Activated naive CD8-positive, alpha-beta T cell treated with anti-CD3 and anti-CD28 coated beads, Interleukin-2, amount 10 ng/mL, durations not matched to agents 7 days and 5 days (primary cell): ENCODE measurements at places on chromosomes 5 and 9.
A peak's percentile ranks its signal among the peaks of the same experiment; 100 is the strongest.

GRCh38 chr5:16431490-16431889, 34.1 kb downstream of the ZNF622 start:
- no peak overlapping the region for H3K27ac ChIP-seq
- no peaks in the 10 kb centered on the region for H3K4me1 ChIP-seq
- H3K27me3 ChIP-seq: peaks cover 12% of the 10 kb centered on the region

GRCh38 chr5:157761690-157762621, 18.4 kb downstream of the LSM11 start:
- H3K4me3 ChIP-seq: no peak overlapping the region
- peaks cover 2% of the 10 kb centered on the region for H3K4me1 ChIP-seq
- H3K27ac ChIP-seq: no peak overlapping the region
- no peak for DNase-seq
- no peaks in the 10 kb centered on the region for H3K27me3 ChIP-seq

DNA sequence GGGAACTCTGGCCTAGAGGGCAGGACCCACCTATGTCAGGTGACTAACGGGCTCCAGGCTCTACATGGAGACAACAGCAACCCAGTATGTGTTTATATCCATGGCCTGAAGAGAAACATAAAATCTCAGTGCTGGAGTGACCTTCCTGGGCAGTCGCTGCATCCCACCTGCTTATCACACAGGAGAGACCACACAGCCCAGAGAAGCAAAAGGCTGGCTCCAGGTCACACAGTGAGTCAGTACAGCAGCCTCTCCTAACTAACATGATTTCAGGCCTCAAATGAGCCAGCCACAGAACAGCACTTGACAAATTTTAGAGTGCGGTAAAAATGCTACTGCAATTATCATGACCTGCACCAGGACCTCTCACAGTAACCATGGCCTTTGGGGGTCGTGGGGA, 54.0 kb upstream of the TGFBR1 start:
- DNase-seq: no peak
- no peak overlapping the region for H3K27ac ChIP-seq
- no peak overlapping the region for H3K4me3 ChIP-seq
- H3K27me3 ChIP-seq: no peaks in the 10 kb centered on the region
- peaks cover 15% of the 10 kb centered on the region for H3K36me3 ChIP-seq

GRCh38 chr9:128054087-128054486, 13.0 kb downstream of the NAIF1 start:
- H3K27me3 ChIP-seq: peaks cover 5% of the 10 kb centered on the region
- no peaks in the 10 kb centered on the region for H3K36me3 ChIP-seq
- no peak overlapping the region for H3K4me3 ChIP-seq

DNA sequence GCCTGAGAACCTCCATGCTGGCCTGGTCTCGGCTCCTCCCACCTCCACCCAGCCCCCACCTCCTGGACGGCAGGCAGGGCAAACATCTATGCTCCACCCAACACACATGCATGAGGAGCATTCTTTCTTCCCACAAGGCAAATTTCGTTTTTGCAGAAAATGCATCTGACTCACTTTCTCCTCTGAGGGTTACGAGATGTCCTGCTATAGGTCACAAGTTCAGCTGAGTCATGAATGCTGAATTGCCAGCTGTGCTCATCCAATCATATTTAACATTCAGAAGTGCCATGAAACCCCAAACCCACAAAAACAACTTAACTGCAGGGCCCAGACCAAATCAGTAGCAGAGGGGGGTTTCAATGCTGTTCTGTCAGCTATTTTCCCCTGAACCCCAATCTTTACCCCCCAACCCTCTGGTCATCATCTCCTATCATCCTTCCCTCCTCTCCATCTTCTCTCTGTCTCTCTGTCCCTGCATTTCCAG, 39.0 kb upstream of the OSMR start:
- H3K27me3 ChIP-seq: peaks cover 11% of the 10 kb centered on the region
- no peak overlapping the region for H3K4me3 ChIP-seq
- no peak for DNase-seq
- no peaks in the 10 kb centered on the region for H3K4me1 ChIP-seq

- peaks cover 18% of the 10 kb centered on the region for H3K27me3 ChIP-seq
- peaks cover 15% of the 10 kb centered on the region for H3K4me1 ChIP-seq
- H3K27ac ChIP-seq: no peak overlapping the region
- no peaks in the 10 kb centered on the region for H3K36me3 ChIP-seq
- DNase-seq: no peak
These were observed 499.0 kb downstream of the GADD45G start for GRCh38 chr9:90103771-90104170.

GRCh38 chr9:13110766-13111417, 168.6 kb downstream of the MPDZ start:
- H3K4me1 ChIP-seq: no peaks in the 10 kb centered on the region
- DNase-seq: no peak
- H3K27me3 ChIP-seq: no peaks in the 10 kb centered on the region
- H3K36me3 ChIP-seq: no peaks in the 10 kb centered on the region
- no peak overlapping the region for H3K27ac ChIP-seq
- H3K4me3 ChIP-seq: no peak overlapping the region

- H3K4me3 ChIP-seq: peak overlapping the region; percentile 79
- no peaks in the 10 kb centered on the region for H3K36me3 ChIP-seq
- peak; percentile 62 for DNase-seq
- peaks cover 41% of the 10 kb centered on the region for H3K27me3 ChIP-seq
- H3K27ac ChIP-seq: no peak overlapping the region
These were observed 757 bp downstream of the NRARP start for GRCh38 chr9:137301081-137301947.

GRCh38 chr9:127347831-127348776, 48.9 kb upstream of the SLC2A8 start:
- DNase-seq: no peak
- H3K4me3 ChIP-seq: no peak overlapping the region
- H3K4me1 ChIP-seq: no peaks in the 10 kb centered on the region
- peaks cover 24% of the 10 kb centered on the region for H3K27me3 ChIP-seq
- no peaks in the 10 kb centered on the region for H3K36me3 ChIP-seq

DNA sequence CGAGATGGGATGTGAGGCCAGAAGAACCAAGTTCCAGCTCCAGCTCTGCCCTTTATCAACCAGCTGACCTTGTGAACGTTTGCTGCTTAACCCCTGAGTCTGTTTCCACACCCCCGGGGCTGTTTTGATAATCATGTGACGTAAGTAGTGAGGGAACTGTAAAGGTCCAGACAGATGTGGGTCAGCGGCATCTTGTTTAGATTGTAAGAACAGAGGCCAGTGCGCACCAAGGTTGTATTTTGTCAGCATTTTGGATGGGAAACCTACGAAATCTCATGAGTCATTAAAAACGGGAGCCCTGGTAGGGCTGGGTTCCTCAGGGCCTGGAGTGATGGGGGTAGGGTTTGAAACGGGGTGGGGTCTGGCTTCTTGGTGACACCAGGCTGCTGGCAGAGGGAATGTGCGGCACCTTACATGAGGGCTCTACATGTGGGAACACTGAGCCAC, 13.8 kb upstream of the COL15A1 start:
- H3K27me3 ChIP-seq: peaks cover 25% of the 10 kb centered on the region
- no peak overlapping the region for H3K4me3 ChIP-seq
- no peak for DNase-seq
- H3K4me1 ChIP-seq: peaks cover 2% of the 10 kb centered on the region
- H3K36me3 ChIP-seq: no peaks in the 10 kb centered on the region

GRCh38 chr5:133354323-133355185, 257.8 kb downstream of the FSTL4 start:
- no peaks in the 10 kb centered on the region for H3K36me3 ChIP-seq
- no peak overlapping the region for H3K27ac ChIP-seq
- no peak overlapping the region for H3K4me3 ChIP-seq

GRCh38 chr5:163360656-163361055, 76.7 kb upstream of the CCNG1 start:
- no peaks in the 10 kb centered on the region for H3K4me1 ChIP-seq
- no peak overlapping the region for H3K4me3 ChIP-seq
- no peak overlapping the region for H3K27ac ChIP-seq
- no peaks in the 10 kb centered on the region for H3K36me3 ChIP-seq
- no peaks in the 10 kb centered on the region for H3K27me3 ChIP-seq

DNA sequence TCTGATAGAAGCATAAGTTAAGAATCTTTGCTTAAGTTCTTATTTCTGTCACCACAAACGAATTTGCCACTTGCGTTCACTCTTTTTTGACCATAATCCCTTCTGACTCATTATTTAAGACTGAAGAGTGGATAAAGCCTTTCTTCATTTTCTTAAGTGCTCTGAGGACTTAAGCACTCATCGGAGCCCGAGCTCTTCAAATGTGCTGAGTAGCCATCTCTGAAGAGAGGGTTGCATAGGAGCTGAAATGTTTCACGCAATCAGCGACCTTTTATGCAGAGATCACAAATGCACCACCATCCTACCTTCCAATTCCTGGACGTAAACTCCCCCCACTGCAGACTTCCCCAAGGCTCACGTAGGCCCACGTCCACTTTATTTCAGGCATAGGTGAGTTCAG, 699.2 kb downstream of the IRX1 start:
- H3K4me3 ChIP-seq: no peak overlapping the region
- H3K36me3 ChIP-seq: no peaks in the 10 kb centered on the region

- DNase-seq: no peak
- H3K4me3 ChIP-seq: no peak overlapping the region
- H3K27ac ChIP-seq: no peak overlapping the region
- H3K27me3 ChIP-seq: peaks cover 44% of the 10 kb centered on the region
These were observed 211.6 kb downstream of the MAST4 start for GRCh38 chr5:66807743-66808142.

DNA sequence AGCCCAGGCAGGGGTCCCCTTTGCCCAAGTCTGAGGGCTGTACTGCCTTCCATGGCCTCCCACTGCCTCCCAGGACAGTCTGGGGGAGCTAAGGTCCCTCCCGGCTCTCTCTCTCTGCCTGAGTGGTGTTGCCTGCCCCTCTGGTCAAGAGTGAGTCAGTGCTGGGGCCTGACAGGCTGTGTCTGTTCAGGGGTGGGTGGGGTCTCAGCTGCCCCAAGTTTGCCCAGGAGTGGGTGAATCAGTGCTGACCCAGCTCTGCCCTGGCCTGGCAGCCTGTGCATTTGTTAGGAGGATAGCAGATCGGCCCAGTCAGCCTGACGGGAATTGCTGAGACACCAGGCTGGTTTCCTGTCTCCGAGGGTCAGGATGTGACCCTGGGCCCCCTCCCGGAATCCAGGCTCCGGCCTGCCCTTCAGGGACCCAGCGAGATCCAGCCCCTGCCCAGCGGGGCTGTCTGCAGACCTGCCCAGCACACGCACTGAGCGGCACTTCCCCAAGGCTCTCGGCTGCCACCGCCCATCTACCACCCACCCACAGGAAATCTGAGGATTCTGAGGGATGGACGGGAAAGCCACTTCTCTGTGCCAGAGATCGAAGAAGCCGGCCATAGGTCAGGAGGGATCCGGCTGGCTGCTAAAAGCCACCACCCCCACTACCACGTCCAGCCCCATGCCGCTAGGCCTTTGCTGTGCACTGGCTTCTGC, 15.9 kb downstream of the ENG start:
- no peak overlapping the region for H3K27ac ChIP-seq
- peaks cover 1% of the 10 kb centered on the region for H3K4me1 ChIP-seq
- H3K36me3 ChIP-seq: no peaks in the 10 kb centered on the region
- H3K27me3 ChIP-seq: no peaks in the 10 kb centered on the region
- no peak overlapping the region for H3K4me3 ChIP-seq

- no peaks in the 10 kb centered on the region for H3K4me1 ChIP-seq
- H3K27ac ChIP-seq: no peak overlapping the region
- no peak for DNase-seq
- peaks cover 3% of the 10 kb centered on the region for H3K27me3 ChIP-seq
- H3K36me3 ChIP-seq: no peaks in the 10 kb centered on the region
These were observed 442.6 kb upstream of the RGMB start for GRCh38 chr5:98330871-98331270.

GRCh38 chr9:98359569-98359968, 104.1 kb upstream of the TBC1D2 start:
- no peaks in the 10 kb centered on the region for H3K36me3 ChIP-seq
- H3K4me1 ChIP-seq: no peaks in the 10 kb centered on the region
- no peak overlapping the region for H3K4me3 ChIP-seq
- no peak for DNase-seq
- H3K27me3 ChIP-seq: peaks cover 8% of the 10 kb centered on the region
- H3K27ac ChIP-seq: no peak overlapping the region

GRCh38 chr5:173928871-173929574, 40.9 kb downstream of the CPEB4 start:
- no peaks in the 10 kb centered on the region for H3K27me3 ChIP-seq
- no peak overlapping the region for H3K4me3 ChIP-seq
- no peak for DNase-seq
- H3K27ac ChIP-seq: no peak overlapping the region
- H3K4me1 ChIP-seq: peaks cover 5% of the 10 kb centered on the region

- no peaks in the 10 kb centered on the region for H3K4me1 ChIP-seq
- no peak overlapping the region for H3K4me3 ChIP-seq
- no peak overlapping the region for H3K27ac ChIP-seq
- H3K36me3 ChIP-seq: no peaks in the 10 kb centered on the region
- no peak for DNase-seq
These were observed 124.8 kb upstream of the RAD23B start for GRCh38 chr9:107158321-107158720.

- H3K4me1 ChIP-seq: peaks cover 1% of the 10 kb centered on the region
- no peak for DNase-seq
- peaks cover 7% of the 10 kb centered on the region for H3K27me3 ChIP-seq
- H3K36me3 ChIP-seq: no peaks in the 10 kb centered on the region
These were observed 82.9 kb downstream of the FEM1C start for GRCh38 chr5:115461506-115462290.

- H3K27ac ChIP-seq: no peak overlapping the region
- DNase-seq: no peak
- no peaks in the 10 kb centered on the region for H3K4me1 ChIP-seq
These were observed 178.9 kb downstream of the BARX1 start for GRCh38 chr9:93776256-93776655.

GRCh38 chr9:116733010-116733641, 46.0 kb downstream of the TRIM32 start:
- no peak overlapping the region for H3K4me3 ChIP-seq
- H3K36me3 ChIP-seq: no peaks in the 10 kb centered on the region
- no peak overlapping the region for H3K27ac ChIP-seq
- H3K4me1 ChIP-seq: no peaks in the 10 kb centered on the region
- no peak for DNase-seq
- peaks cover 3% of the 10 kb centered on the region for H3K27me3 ChIP-seq

- no peak overlapping the region for H3K27ac ChIP-seq
- no peak overlapping the region for H3K4me3 ChIP-seq
- H3K4me1 ChIP-seq: peaks cover 2% of the 10 kb centered on the region
- DNase-seq: no peak
- H3K27me3 ChIP-seq: no peaks in the 10 kb centered on the region
- no peaks in the 10 kb centered on the region for H3K36me3 ChIP-seq
These were observed 2.4 kb downstream of the MLANA start for GRCh38 chr9:5893134-5893505.

- no peaks in the 10 kb centered on the region for H3K4me1 ChIP-seq
- H3K36me3 ChIP-seq: no peaks in the 10 kb centered on the region
- no peak overlapping the region for H3K27ac ChIP-seq
- no peak overlapping the region for H3K4me3 ChIP-seq
- H3K27me3 ChIP-seq: peaks cover 4% of the 10 kb centered on the region
- DNase-seq: no peak
These were observed 119.7 kb downstream of the FAM174A start for GRCh38 chr5:100654895-100655294.

GRCh38 chr5:176792655-176793342, 17.6 kb upstream of the UNC5A start:
- H3K27me3 ChIP-seq: peaks cover 34% of the 10 kb centered on the region
- no peaks in the 10 kb centered on the region for H3K36me3 ChIP-seq
- no peak for DNase-seq
- no peak overlapping the region for H3K27ac ChIP-seq
- no peak overlapping the region for H3K4me3 ChIP-seq

GRCh38 chr9:117028103-117028858, 341.2 kb downstream of the TRIM32 start:
- H3K4me3 ChIP-seq: no peak overlapping the region
- H3K36me3 ChIP-seq: no peaks in the 10 kb centered on the region
- no peaks in the 10 kb centered on the region for H3K27me3 ChIP-seq
- DNase-seq: no peak
- no peak overlapping the region for H3K27ac ChIP-seq

- H3K4me3 ChIP-seq: no peak overlapping the region
- H3K27me3 ChIP-seq: peaks cover 14% of the 10 kb centered on the region
- no peaks in the 10 kb centered on the region for H3K4me1 ChIP-seq
These were observed 179.0 kb downstream of the TSSK1B start for GRCh38 chr5:113255579-113256386.
